ENCODE measurements at places on chromosomes 6 and 20.
A peak's percentile ranks its signal among the peaks of the same experiment; 100 is the strongest.

DNA sequence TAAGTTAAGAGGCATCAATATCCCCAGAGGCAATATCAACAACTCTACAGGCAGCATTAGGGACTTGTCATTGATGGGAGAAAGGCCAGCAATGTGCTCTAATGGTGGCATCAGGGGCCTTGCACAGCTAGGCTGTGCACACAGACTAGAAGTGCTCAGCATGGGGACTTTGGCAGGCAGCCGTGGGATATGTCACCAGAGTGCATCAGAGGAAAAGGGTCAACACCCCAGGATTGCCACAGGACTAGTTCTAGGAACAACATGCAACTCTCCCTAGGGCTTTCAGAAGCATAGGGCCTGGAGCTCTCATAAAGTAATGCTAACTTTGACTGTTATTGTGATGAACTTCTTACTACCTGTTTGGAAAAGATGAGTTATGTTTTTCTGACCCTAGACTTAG lies 32.2 kb upstream of the OSTM1 start:
- no peak for DNase-seq

- DNase-seq = peak; percentile 35
Measured at GRCh38 chr6:3013486-3013885, 13.8 kb downstream of the NQO2 start.

GRCh38 chr6:150573041-150573681 lies 26.5 kb upstream of the PLEKHG1 start:
- DNase-seq = no peak

- peak; percentile 63 for DNase-seq
Measured at GRCh38 chr6:7086488-7086887, 21.3 kb upstream of the RREB1 start.

DNA sequence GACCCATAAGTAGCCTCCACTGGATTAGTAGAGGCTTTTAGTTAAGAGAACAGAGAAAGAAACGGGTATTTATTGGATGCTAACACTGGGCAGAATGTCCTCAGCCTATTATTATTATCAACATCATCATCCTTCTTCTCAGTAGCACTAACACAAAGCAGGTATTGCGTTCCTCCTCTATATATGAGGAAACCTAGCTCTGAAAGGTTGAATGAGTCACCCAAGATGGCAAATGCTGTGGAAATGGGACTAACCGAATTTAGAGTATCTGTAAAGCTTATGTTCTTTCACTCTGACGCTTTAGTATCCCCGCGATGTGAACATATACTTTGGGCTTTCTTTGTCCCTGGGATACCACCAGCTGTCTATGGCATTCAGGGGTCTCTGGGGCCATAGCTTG lies 77.0 kb downstream of the ADTRP start:
- no peak for DNase-seq

GRCh38 chr6:55265409-55266114 lies 61.7 kb upstream of the GFRAL start:
- no peak for DNase-seq

DNA sequence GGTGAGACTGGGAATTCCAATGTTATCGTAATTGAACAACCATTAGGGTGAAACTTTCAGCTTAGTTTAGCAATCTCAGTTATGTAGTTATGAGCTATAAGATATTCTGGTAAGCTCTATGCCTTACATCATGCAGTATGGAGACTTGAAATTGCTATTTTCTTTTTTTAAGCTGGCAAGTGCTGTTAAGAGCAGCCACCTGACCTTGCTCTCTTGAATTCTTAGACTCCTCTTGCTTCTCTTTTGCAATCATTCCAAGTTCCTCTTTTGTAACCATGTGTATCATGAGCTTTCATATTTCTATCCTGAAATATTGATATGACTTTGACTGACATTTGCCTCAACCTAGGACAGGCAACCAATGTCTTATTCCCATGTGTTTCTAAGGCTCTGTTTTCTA lies 446.3 kb upstream of the SLC35B3 start:
- DNase-seq = peak; percentile 8

- peak; percentile 79 for DNase-seq
Measured at GRCh38 chr6:16712931-16713484, 48.3 kb downstream of the ATXN1 start.

GRCh38 chr6:12068899-12069557 lies 56.9 kb downstream of the HIVEP1 start:
- no peak for DNase-seq

DNA sequence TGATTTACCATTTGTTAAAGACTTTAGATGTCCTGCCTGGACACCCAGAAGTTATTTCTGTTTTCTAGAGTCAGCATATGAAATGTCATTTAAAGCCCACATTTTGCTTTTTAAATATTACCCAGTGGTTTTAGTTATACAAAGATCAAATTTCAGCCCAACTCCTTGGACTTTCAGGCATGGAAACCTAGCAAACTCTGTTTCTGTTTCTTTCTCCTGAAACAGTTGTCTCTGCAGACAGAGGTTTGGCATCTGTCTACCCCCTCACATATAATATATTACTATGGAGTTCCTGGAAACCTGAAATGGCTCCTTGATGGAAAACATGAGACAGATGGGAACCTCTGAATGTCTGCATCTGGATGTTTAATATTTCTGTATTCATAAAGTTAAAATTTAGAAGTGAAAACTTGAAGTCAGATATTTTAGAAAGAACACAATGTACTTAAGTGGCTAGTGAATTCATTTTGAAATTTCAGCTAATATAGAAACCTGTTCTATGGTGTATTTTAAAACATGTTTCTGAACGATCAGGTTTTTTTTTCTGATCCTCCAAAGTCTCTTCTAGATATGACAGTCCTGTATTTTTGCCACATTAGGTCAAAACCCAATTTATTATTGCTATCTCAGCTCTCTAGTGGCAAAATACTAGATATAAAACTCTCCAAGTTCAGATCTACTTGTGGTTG lies 743.3 kb downstream of the CD109 start:
- DNase-seq = no peak

- no peak for DNase-seq
Measured at GRCh38 chr6:2485116-2485515, 239.7 kb upstream of the GMDS start.

- DNase-seq = no peak
Measured at GRCh38 chr6:75128878-75129570, 76.8 kb downstream of the COL12A1 start.

DNA sequence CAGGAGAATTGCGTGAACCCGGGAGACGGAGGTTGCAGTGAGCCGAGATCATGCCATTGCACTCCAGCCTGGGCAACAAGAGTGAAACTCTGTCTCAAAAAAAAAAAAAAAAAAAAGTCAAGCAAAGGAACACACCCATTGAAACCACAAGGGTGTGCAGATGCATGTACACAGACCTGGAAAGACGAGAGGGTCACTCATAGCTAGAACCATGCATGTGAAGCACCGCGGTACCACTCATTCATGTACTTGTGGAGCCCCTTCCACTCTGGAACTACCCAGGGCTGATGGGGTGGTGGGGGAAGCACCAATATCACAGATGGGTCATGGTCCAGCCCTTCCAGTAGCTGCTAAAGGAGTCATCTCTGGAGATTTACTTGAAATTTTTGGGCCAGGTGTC lies 7.4 kb upstream of the TJAP1 start:
- no peak for DNase-seq

GRCh38 chr6:140044626-140045025 lies 670.2 kb upstream of the CITED2 start:
- no peak for DNase-seq

DNA sequence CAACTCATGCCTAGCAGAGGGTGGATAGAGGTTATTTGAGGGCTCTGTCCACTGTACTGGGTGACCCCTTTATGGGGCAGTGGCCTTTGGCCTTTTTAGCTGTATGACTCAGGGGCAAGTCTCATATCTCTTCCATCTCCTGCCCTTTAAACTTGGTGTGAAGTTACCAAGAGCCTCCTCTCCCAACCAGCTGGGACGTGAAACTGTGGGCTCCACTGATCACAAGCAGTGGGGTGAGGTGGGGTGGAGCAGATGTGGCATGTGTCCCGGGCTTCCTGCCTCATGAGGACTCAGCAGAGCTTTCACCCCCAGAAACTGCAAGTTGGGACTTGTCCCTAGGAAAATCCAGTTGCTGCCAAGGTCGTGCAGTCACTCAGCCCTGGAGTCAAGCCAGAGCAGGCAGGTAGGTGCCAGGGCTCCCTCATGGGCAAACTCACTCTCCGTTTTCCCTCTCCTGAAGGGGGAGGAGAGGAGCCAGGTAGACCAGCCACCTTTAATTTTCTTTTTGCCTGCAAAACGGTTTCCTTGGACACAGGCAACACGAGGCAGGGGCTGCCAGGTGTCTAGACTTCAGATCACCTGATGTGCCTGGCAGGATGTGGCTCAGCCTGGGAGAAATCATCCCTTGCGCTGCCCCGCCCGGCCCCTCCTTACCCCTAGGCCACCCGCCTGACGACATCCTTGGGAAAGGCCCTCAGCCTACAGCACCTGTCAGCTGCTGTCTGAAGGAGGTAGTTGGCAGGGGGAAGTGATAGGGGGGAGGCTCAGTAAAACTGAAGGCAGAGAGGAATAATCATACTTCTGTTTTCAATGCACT lies 4.0 kb downstream of the CDKN1A start:
- DNase-seq = peak; percentile 82

- DNase-seq = no peak
Measured at GRCh38 chr6:89731924-89732567, 87.5 kb downstream of the MDN1 start.

DNA sequence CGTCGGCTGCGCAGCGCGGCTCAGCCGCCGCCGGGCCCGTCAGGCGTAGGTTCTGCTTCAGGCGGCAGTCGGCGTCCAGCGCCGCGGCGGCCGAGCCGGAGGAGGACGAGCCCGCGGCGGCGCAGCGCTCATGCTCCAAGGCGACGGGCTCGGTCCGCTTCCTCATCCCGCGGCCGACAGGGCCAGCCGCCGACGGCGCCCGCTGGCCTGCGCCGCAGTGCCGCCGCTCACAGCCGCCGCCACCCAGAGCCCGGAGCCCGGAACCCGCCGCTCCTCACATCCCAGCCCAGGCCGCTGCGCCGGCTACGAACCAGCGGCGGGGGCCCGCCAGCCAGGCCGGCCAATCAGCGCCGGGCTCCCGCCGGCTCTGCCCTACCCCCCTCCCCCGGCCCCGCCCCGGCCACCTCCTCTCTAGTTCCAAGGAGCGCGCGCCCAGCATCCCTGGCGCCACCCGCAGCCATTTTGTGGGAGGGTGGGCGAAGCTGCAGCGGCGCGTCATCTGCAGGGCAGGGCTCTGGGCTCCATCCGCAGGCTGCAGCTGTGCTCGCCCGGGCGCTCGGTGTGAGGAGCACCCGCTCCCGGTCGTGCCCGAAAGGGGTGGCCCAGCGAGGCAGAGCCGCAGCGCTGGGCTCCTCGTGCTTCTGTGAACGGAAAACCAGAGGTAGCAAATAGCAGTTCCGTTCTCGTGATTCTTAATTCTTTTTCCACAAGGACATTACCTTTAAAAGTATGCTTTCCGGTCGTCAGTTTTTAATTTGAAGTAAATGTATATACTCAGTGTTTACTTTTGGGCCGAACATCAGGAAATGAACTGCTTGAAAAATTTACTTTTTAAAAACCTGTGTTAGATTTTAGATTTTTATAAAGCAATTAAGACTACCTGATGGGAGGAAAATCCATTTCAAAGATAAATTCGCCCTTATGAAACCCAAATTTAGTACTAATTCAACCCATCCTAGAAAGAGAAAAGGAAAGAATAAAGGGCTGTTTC lies at the start of gene ABHD12:
Gene ABHD12, minus strand, starts transcription at position 298 of the 991 bp plus-strand sequence. Its CDS starts 132 bp downstream, at position 166.
- peak; percentile 94 for DNase-seq

- no peak for DNase-seq
Measured at GRCh38 chr6:23696992-23697391, 429.0 kb upstream of the NRSN1 start.

DNA sequence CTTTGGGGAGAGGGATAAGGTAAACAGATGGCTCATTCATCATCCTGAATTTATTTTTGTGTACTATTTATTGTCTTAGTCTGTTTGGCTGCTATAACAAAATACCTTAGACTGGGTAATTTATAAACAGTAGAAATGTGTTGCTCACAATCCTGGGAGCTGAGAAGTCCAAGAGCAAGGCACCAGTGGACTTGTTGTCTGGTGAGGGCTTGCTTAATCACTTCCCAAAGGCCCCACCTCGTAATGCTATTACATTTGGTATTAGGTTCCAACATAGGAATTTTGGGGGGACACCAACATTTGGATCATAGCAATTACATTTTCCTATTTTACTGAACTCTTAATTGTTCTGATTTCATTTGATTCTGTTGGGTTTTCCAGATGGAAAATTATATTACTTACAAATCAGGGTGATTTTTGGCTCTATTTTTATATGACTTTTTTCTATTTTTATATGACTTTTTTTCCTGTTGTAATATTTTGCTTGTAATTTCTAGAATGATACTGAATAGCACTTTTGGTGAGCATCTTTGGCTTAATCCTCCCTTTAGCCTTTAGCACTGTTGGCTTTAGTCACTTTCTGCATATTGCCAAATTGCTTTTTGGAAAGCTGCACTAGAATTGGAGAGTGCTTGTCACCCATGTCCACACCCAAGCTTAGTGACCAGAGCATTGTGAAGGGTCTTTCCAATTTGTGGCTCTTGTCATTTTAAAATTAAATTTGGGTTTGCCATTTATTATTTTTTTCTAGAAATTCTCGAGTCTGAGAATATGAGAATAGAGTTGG lies 43.7 kb upstream of the TULP4 start:
- DNase-seq = no peak

DNA sequence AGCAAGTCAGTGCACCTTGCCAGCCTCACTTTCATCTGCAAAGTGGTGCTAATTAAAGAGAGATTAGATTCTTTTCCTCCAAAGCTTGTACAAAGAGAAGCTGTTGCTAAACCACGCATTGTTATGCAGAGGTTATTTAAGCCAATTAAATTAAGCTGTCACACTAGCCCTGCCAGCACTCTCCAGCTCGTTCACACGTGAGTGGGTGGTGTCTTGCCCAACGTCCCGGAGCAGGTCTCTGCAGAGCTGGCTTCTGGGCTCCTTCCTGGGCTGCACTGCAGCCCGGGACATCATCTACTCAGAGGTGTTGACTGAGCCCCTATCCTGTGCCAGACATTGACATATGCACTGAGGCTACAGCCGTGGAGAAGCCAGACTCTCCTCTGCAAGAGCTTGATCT lies 401.6 kb upstream of the SULF2 start:
- no peak for DNase-seq

- DNase-seq = no peak
Measured at GRCh38 chr6:15796130-15796771, 133.4 kb upstream of the DTNBP1 start.

- DNase-seq = no peak
Measured at GRCh38 chr6:51704932-51705540, 382.4 kb downstream of the PKHD1 start.

DNA sequence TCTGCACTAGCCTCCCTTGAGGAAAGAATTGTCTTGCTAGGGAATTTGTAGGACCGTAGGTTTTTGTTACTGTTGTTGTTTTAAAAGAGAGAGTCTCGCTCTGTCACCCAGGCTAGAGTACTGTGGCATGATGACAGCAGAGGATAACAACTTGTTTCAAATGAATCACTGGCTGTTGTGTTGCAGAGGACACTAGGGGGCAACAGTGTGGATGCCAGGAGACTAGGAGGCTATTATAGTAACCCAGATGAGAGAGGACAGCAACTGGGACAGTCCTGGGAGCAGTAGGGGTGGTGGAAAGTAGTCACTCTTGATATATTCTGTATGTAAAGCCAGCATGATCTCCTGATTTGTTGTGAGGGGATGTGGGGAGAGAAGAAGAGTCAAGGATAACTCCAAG lies 41.8 kb upstream of the LAMA4 start:
- peak; percentile 11 for DNase-seq

- no peak for DNase-seq
Measured at GRCh38 chr20:64224351-64225170, 31.0 kb upstream of the PCMTD2 start.
